ENCODE measurements at places on chromosomes 12 and 14.

DNA sequence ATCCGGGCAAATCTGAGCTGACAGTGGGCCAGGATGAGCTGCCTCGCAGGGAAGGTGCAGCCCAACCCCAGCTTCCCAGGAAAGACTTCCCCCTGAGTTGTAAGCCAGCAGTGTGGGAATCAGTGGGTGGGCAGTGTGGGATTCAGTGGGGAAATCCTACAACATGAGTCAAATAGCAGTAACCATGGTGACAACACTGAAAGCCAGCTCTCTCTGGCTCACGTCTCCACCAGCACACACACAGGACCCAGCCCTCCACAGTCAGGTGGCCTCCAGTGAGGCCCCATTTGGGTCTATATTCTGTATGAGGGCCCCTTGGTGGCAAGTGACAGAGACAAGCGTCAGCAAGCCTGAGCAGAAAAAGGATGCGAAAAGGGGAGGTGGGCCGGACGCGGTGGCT lies 6.0 kb upstream of the LGALS3 start:
- DNase-seq: no peak

DNA sequence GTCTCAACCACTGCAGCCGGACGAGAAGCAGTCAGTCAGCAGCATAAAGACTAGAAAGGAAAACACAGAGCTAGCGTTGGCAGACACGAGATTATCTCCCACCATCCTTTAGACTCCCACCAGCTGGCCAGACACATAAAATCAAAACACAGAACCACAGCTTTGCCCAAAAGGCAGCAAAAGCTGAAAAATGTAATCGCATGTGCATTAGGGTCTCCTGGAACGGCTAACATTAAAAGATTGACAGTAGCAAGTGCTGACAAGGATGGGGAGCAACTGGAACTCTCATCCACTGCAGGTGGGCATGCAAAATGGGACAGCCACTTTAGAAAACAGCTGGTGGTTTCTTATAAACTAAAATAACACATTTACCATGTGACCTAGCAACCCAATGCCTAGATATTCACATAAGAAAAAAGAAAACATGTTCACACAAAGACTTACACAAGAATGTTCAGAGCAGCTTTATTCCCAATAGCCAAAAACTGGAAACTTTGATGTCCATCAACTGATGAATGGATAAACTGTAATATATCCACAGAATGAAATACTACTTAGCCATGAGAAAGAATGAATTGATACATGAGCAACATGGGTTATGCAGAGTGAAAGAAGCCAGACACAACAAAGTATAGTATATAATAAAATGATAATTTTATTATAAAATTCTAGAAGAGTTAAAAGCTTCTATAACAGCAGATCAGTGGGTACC lies 37.7 kb downstream of the NCOR2 start:
- DNase-seq: no peak

DNA sequence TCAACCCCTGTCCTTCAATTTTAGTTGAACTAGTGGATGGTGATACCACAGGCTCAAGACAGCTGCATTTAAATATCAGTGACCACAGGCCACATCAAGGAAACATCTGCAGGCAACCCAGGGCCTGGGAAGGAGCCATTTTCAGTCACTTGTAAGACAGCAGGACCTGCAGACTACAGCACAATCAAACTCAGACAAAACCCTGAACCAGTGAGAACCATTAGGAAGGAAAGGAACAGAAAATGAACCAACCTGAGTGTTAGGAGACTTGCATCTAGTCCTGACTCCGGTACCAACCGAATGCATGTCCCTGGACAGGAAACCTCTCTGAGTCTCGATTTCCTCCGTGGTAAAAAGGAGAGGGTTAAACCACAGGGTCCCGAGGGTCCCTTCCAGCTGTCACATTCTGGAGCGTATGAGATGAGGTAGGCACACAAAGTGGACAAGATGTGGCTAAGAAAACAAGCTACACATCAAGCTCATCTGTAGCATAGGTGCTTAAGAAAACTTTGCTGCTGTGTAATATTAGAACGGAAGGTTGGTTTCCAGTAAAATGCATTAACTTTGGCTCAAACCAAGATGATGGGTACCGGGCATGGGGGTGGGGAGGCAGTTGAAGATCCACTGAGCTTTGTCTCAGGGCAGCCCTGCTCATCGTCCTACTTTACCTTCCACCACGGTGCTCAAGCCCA lies 1.6 kb upstream of the CDKN1B start:
- no peak for DNase-seq

DNA sequence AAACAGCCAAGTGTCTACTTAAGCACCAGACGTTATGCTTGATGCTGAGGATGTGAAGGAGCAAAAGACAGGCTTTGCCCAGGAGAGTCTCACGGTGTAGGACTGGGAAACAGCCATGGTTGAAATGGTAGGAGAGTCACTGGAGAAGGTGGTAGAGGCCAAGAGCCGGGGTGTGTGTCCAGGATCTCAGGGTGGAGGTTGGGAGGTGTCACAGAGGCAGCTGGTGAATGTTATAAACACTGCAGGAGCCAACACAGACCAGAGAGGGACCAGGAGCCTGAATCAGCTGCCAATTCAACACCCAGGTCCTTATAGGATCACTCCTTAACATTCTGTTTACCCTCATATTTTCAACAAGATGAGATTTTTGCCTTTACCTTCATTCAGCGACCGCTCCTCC lies 7.5 kb downstream of the NID2 start:
- no peak for DNase-seq

GRCh38 chr12:10163084-10163483 lies 8.8 kb downstream of the OLR1 start:
- DNase-seq: no peak

GRCh38 chr14:46352844-46353243 lies 298.7 kb downstream of the RPL10L start:
- no peak for DNase-seq

DNA sequence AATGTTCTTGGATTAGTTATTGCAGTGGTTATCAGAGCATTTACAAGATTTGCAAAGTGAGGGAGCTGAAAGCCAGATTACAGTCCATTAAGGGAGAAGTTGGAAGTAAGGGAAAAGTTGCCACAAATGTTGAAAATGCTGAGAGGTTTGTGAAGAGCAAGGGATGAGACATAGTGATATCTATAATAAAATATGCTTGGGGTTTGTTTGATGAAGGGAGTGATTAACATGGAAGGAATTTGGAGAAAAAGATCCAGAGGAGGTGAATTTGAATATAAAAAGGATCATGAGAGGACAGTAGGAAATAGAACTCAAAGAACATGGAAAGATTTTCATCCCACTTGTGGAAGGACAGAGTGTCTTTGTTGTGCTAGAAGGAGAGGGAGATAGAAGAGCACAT lies 19.3 kb upstream of the CCER1 start:
- DNase-seq: no peak

- DNase-seq: no peak
These were observed 68.0 kb upstream of the POC1B start for GRCh38 chr12:89593873-89594272.

GRCh38 chr14:25044106-25044698 lies 5.7 kb downstream of the STXBP6 start:
- no peak for DNase-seq

DNA sequence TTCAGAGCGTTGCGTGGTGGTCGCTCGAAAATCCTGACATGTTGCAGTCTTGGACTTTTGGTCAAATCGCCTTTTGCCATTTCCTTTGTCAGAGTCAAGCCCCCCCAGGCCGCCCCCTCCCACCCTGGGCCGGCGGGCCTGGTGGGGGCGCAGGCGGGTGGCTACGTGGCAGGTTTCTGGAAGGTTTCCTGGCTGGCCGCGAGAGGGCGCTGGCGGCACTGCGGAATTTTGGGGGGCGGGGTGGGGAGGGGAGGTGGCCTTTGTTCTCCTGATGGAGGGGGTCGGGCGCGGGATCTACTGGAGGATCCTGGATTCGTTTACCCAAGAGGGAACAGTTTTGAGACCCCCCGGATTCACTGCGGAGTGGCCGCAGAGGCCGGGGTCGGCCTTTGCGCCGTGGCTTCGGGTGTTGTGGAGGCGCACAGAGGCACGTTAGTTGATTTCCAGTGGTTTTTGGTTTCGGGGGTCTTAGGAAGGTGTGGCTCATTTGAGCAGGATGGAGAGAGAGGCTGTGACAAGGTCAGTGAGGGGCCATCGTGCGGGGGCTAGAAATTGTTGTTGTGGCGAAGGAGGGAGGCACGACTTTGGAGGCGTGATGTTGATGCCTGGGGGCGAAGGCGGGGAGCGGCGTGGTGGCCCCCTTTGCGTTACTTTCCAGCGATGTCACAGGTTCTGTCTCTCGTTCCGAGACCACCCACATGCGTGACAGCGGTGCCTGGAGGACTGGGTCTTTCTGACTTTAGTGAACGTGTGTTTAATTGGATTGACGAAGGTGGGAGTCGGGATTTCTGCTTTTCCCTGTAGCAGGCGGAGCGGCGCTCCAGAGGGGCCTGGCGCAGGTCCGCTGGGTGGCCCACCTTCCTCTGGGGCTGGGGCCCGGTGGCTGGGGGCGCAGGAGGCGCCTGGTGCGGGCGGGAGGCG lies 1.4 kb downstream of the MEG3 start:
- DNase-seq: no peak

GRCh38 chr14:96635850-96636249 lies 133.7 kb downstream of the PAPOLA start:
- DNase-seq: no peak

DNA sequence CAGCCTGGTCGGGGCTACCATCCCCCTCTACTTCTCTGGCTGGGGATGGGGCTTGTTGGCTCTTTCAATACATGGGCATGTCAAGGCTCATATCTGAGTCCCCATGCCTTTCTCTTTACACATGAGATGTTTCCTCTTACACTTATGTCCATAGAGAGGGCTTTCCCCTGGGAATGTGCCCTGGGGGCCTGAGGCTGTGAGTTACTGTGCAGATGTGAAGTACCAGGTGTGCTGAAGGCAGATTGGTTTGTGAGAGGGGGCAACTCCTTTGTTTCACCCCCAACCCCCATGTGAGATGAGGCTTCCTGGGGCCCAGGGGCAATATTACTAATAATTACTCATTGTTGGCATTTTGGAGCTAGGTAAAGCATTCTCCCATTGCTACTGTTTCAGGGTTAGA lies 32.8 kb downstream of the NRXN3 start:
- peak; percentile 22 for DNase-seq

DNA sequence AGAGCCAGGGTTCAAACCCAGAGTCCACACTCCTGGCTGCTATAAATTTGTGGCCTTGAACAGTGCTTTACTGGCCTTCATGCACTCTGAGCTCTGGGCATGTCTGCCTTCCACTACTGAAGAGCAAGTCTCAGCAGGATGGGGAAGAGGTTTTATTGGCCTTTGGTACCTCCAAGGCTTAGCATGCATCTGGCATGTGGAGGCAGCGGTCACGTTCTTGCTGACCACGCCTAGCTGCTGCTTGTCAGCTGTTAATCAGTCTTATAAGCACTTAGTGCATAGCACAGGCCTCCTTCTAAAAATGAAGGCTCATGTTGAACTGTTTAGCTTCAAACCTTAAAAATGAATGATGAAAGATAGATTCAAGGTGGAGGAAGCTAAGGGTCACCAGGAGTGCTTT lies 177.5 kb downstream of the PELI2 start:
- no peak for DNase-seq

- peak; percentile 86 for DNase-seq
These were observed 4.3 kb downstream of the TINF2 start for GRCh38 chr14:24238123-24238522.

DNA sequence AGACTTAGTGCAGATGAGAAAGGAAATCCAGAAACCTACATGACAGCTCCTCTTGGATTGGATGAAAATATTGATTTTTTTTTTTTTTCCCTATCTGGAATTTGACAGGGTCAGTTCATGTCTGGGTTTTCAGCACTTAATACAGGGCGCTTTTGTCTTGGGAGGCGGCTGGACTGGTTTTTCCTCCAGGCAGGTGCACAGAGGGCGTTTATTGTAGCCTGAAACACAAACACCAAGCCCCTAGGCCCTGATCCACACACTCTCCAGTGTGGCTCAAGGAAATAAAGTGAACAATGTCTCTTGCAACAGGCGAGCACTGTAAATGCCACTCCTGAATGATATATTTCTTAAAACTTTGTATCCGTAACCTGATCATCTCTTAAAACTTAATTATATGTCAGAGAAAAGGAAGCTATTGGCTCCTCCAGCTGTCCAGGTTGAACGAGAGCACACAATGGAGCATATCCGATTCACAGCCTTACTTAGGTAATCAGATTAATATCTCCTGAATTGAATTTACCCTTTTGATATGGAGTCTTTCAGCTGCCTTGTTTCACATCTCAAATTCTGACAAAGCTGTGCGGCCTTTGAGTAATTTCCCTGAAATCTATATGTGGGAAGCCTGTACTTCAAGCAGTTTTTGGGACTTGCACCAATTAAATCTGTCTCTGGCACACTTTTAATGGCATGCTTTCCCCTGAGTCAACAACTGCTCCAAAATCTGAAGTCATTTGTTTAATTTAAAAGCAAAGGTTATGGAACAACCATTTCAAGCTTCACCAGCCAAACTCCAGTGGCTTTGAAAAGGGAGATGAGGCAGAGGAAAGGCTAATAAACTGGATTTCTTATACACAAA lies 485.7 kb downstream of the ZFP36L1 start:
- no peak for DNase-seq

DNA sequence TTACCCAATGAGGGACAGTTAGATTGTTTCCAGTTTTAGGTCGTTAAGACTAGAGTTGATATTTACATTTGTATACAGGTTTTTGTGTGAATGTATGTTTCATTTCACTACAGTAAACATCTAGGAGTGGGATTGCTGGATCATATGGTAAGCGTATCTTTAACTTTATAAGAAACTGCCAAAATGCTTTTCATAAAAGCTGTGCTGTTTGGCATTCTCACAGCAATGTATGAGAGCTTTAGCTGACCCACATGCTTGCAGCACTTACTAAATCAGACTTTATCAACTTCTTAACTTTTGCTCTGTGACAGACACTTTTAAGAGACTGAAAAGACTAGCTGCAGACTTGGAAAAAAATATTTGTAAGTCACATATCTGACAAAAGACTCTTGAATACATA lies 262.5 kb upstream of the PELI2 start:
- DNase-seq: no peak

- no peak for DNase-seq
These were observed 134.4 kb upstream of the GRIP1 start for GRCh38 chr12:66813137-66813892.

- DNase-seq: no peak
These were observed 28.8 kb downstream of the HOXC4 start for GRCh38 chr12:54082397-54082892.

DNA sequence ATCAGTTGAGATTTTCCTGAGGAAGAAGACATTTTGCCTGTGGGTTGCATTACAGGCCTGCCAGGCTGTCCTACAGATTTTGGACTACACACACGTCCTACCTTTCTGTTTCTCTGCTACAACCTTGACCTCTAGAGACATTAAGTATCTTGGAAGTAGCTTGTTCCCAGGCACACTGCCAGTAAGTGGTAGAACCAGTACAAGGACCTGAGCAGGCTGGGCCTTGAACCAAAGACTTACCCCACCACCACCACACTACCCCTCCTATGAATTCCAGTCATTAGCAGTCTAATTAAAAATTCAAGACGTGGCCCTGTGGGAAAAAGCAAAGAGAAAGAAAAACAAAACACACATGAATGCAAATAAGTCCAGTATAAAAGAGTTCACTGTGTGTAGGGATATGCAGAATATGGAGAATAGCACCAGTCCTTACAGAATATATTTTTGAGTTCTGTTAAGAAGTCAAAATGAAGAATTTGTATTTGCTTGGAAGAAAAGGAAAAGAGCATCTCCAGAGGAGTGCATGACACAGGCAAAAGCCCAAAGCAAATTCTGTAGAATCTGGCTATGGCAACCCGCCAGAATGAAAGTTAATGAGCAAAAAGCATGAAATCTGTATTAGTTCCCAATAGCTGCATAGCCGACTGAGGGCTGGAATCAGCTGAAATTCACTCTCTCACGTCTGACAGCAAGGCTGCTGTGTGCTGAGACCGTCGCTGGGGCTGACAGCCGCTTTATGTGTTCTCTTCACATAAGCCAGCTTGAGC lies 74.3 kb upstream of the ST8SIA1 start:
- DNase-seq: no peak

- DNase-seq: no peak
These were observed 1214.9 kb downstream of the GALC start for GRCh38 chr14:86777963-86778602.
